Activated CD8-positive, alpha-beta memory T cell treated with anti-CD3 and anti-CD28 coated beads, Interleukin-2, amount 10 ng/mL, durations not matched to agents 7 days and 5 days (primary cell): ENCODE measurements at places on chromosomes 2 and 18.

DNA sequence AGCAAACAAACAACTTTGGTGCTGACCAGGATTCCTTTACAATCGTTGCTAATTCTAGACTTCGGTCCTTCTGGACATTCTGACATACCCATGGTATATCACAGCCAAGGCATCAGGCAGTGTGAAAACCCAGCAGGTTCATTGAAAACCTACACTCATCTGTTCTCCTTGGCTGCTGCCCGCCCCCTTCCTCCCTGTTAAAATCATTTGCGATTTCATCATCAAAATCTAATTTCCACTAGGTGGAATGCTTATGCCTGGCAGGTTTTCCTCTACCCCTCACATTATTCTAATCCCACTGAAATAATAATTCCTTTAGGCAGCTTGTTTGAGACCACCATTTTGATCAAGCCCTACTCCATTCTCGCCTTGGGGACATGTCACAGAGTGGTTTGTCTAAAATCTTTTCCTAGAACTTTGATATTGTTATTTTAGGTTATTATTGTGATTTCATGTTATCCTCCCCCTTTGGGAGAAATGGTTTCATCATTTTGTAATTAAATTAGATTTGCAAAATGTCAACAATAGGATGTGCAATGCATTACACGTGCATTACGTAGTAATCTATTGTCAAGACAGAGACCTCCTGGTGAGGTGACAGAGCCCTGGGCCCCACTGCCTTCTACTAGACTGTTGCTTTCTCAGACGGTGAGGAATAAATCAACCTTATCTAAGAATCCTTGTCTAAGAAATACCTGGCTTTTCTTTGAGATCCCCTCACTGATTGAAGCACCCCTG lies 31.0 kb upstream of the ASPRV1 start:
- no peak for DNase-seq

DNA sequence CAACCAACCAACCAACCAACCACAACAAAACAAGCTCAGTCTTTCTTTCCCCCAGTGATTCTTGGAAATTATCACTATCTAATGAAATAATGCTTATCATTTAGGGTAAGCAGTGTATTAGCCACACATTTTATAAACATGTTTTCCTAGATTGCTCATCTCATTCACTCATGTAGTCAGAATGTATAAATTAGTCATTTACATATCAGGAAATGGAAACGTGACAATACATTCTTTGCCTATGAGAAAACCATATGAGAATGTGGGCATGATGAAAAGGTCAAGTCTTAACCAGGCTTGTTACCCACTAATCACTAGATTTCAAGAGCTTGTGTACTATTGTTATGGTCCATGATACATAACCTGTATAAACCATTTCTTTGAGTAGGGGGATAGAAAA lies 1583.4 kb upstream of the PIK3C3 start:
- no peak for DNase-seq

DNA sequence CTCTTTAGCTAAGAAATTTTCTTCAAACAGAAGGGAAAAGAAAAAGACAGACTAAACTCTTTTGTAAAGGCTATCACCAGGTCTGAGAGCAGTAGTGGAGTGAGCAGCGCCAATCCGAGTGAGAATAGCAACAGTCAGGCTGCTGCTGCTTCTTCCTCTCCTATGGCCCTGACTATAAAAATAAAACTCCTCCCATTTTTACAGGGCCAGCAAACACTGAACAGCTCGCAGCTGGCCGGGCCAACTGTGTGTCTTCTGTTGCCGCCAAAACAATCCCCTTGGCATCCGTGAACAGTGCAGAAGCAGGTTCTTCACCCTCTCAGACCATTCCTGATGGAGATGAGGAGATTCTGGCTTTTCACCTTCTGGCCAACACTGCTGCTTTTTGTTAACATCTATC lies 124.5 kb downstream of the CNTNAP5 start:
- no peak for DNase-seq

GRCh38 chr2:133837441-133838094 lies 269.3 kb upstream of the NCKAP5 start:
- DNase-seq: no peak

DNA sequence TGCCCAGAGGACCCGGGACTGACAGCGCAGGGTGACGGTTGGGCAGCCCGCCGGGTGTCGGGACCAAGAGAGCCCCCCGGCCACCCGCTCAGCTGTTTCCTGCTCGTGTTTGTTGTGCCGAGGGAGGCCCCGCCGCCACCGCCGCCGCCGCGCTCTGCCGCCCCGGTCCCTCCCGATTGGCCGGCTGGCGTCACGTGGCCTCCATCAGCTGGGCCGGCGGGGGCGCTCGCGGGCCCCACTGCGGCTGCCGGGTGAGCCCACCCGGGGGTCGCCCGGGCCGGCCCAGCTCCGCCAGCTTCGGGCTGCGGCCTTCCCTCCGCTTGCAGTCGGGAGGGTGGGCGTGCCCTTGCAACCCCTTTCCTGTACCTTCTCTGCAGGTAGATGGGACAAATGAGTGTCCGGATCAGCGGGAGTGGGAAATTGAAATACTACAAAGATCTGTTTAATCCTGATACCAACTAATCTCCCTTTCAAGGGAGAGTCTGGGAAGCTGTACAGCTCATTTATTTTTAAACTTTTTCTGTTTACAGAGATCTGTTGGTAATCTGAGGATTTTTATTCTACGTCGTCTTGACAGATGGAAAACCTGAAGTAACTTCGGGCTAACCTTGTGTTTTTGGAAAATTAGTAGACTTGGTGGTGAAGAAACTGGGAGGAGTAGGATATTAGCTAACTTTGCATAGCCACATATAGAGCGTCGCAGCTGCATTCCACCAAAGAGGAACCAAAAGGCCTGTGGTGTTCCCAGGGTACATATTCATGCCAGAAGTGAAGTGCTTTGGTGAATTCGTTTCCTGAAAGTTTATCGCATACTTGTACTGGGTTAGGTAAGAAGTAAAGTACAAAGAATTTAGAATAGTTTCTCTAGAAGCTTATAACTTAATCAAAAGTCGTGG lies 1.2 kb downstream of the YPEL5 start:
- DNase-seq: peak; percentile 84

DNA sequence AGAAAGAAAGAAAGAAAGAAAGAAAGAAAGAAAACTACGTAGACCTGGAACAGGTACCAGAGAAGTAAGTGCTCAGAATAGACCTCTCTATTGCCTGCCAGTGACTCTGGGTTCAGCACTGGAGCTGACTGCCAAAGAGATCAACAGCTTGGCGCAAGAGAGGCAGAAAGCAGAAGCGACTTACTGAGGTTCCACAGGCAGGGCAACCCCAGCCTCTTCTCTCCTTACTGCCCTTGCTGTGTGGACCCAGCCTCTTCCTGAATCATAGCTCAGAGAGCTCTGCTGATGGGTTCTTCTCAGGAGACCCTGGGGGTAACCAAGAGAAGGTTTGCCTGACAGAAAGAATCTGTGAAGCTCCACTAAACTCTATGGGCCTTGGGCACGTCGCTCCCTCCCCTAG lies 7.1 kb downstream of the CAPN13 start:
- no peak for DNase-seq

DNA sequence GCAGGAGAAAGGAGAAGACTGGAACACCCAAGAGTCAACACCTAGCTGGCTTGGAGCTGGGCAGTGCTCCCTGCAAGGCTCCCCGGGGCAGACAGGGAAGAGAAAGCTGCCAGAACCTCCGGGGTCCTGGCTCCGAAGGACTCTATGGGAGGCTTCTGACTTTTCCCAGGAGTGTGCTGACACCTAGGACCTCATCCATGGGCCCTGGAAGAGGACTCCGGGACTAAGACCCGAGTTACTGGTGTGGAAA lies 37.8 kb upstream of the ATP6V1B1 start:
- DNase-seq: no peak

DNA sequence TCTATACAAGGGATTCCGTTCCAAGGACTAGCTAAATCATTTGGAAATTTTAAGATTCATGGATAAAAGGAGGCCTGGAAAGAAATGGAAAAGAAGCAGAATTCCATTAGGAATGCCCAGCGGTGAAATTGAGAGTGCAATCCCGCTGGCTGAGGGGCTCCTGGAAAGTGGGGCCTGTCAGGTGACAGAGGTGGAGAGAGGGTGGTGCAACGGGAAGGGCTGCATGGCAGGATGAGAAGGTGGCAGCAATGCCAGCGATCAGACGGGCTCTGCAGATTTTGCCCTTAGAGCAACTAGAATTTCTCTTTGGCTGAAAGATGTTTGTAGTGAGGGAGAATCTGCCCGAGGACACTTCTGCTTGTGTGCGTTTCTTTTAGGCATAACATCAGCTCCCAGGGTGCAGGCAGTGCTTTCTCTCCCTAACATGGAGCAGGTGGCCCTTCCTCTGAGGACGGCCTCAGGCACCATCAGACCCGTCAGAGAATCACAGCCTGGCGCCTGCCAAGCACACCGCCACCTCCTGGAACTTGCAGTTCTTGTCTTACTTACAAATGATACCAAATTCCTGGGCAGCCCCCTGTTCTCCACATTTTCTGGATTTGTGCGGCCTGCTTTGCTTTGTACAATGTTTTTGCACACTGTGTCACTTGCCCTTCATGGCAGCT lies 261.6 kb downstream of the NDUFA10 start:
- no peak for DNase-seq

DNA sequence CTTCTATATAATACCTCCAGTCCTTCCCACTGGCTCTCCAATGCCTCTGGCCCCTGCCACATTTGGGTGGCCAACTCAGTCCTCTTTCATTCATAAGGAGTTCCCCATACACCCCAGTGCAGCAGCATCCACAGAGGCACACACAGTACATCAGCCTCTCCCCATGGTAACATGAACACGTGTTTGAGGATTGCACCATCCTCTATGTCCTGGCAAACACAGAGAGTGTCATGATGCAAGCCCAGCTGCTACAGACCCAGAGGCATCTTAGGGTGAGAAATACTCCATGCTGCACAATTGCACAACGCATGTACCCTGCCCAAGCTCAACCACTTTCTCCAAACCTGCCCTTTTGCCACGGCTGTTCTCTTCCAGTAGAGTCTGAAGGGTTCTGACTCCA lies 11.5 kb downstream of the IGFBP5 start:
- DNase-seq: no peak

GRCh38 chr2:29317077-29317517 lies 201.9 kb downstream of the CLIP4 start:
- no peak for DNase-seq

- peak; percentile 66 for DNase-seq
These were observed 3.6 kb upstream of the DLX2 start for GRCh38 chr2:172106108-172106961.

DNA sequence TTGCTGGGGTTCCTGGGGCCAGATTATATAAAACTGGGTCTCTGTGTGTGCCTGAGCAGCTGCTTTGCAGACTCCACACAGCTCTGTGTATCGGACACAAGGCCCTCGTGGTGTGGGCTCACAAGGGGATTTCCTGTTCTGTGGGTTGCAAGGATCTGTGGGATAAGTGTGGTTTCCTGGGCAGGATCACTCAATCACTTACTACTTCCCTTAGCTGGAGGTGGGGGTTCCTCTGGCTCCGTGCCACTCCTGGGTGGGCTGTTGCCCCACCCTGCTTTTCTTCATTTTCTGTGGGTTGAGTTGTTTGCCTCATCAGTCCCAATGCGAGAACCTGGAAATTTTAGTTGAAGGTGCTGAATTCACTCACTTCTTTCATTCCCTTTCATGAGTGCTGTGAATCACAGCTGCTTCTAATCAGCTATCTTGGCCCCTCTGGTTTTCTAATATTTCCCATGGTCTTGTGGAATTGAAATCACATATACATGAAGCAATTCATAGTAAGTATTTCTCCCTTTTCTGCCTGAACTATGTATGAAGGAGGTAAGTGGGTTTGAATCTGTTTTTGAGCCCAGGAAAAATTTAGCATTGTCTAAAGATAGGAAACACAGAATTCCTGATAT lies 196.3 kb downstream of the DCDC2C start:
- DNase-seq: no peak

DNA sequence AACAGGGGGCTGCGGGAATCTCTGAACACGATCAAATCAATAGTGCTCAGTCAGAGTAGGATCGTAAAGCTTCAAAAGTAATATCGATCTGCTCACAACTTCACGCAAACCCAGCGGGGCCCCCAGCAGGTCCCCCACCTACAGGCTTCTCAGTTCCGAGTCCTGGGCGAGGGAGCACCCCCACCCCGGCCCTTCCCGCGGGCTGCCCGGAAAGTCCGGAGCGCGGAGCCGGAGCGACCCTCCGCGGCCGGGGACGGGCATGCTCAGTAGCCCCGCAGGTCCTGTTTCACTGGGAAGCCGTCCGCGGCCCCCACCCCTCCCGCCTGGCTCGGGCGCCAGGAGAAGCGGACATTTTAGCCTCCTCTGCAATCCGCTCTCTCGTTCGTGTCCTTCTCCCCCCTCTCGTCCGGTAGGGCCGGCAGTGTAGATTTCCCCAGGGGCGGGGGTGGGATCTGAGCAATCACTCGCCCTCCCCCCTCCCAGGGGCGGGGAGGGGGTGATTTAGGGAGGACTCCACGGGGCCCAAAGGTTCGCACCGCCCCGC lies 3.3 kb upstream of the SPRED2 start:
- DNase-seq: peak; percentile 55

DNA sequence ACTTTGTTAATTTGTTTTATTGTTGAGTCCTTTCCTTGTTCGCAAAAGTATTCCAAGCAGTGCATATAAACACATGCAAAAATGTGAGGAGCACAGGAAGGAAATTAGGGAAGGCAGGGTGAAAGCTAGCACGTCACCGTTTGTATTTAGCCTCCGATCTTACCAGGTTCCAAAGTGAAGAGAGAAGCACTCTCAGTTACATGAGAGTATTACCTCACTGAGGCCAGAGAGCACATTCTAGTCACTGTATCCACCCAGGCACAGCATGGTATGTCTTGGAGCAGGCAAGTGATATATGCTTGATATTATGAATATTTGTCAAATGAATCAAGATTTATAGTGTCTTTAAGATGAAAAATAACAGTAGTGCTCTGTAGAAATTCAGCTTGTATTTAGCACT lies 6.5 kb upstream of the TMEM182 start:
- DNase-seq: no peak

- no peak for DNase-seq
These were observed 32.1 kb upstream of the ZNF638 start for GRCh38 chr2:71299507-71299906.

- no peak for DNase-seq
These were observed 29.7 kb downstream of the DNMT3A start for GRCh38 chr2:25311865-25312575.

DNA sequence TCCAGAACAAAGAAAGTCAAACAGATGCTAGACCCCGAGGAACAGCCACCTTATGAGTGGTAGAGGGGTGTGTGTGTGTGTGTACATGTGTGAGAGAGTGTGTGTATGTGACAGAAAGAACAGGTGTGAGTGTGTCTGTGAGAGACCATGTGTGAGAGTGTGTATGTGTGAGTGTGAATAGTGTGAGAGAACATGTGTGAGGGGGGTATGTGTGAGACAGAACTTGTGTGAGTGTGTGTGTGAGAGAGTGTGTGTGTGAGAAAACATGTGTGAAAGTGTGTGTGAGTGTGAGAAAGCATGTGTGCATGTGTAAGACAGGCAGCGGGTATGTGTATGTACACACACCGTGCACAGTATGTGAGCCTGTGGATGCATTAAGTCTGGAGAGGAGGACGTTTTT lies 214.3 kb downstream of the SP3 start:
- no peak for DNase-seq

- DNase-seq: no peak
These were observed 8.9 kb upstream of the PGAP1 start for GRCh38 chr2:196935432-196935831.

- no peak for DNase-seq
These were observed 447.1 kb upstream of the CNTNAP5 start for GRCh38 chr2:123578016-123578415.
